ENCODE measurements at places on chromosomes 11 and 22. TPM values are rescaled to one million over a fixed set of nuclear protein-coding genes. Genes with fewer than 3 reads are reported as not detected.

OR52R1 gene
- not detected for total RNA-seq

FXYD2 gene
- 1.2 TPM for total RNA-seq

EFCAB6 gene
- 0.11 TPM for total RNA-seq

CATSPER1 gene
- not detected for total RNA-seq

HPX gene
- not detected for total RNA-seq

DHCR7 gene
- total RNA-seq, result 148 TPM

OR51I1 gene
- total RNA-seq, result not detected

KCNJ4 gene
- not detected for total RNA-seq

NRXN2 gene
- total RNA-seq, result 0.04 TPM

OR4C15 gene
- total RNA-seq, result not detected

Measured in hair follicular keratinocyte (primary cell).